ENCODE measurements at places on chromosomes 11 and 22.

- no peak for DNase-seq
Observed at GRCh38 chr11:46916286-46917108, 1.9 kb downstream of the LRP4 start.

DNA sequence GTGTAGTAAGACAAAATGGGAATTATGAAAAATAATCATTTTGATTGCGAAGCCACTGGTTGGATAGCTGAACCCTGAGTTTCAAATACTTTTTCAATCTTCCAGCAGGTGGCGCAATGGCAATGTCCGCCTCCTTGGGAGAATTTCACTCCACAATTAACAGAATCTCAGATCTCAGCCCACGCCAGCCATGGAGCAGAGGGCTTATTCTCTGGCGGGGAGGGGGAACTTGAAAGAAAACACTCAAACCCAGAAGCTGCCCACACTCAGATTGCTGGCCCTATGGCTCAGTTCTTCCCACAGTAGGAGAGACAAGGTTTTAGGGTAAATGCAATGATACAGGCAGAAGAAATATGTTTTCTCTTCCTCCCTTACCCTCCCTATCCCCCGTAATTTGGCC lies 38.7 kb upstream of the RCN1 start:
- no peak for DNase-seq

GRCh38 chr11:94184846-94185245 lies 56.2 kb downstream of the PANX1 start:
- DNase-seq = no peak

DNA sequence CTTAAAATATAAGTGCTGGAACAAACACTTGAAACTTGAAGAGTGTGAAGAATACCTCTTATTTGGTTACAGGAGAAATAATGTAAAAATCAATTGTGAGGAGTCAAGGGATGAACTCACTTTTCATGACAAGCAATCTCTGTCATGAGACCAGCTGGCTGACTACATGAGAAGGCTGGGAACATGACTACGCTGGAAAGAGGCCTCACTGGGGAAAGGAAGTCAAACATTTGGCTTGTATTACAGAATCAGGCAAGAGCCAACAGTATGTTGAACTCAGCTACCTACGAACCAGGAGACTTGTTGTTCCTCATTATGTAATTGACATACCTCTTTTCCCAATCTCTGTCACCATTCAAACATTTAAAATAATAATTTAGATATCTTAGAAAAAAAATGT lies 14.4 kb downstream of the DCDC1 start:
- DNase-seq = no peak

DNA sequence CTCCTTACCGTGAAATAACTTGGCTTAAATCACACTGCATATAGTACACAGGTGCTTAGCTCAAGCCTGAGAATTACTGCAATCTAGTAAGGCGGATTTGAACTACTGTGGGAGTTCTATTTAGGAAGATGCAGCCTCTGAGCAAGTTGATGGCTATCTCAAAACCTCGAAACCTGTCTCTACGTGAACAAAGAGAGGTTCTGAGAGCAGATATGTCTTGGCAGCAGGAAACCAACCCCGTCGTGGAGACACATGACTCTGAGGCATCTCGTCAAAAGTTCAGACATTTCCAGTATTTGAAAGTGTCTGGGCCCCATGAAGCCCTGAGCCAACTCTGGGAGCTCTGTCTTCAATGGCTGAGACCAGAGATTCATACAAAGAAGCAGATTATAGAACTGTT lies 5.9 kb downstream of the ZNF215 start:
- no peak for DNase-seq

DNA sequence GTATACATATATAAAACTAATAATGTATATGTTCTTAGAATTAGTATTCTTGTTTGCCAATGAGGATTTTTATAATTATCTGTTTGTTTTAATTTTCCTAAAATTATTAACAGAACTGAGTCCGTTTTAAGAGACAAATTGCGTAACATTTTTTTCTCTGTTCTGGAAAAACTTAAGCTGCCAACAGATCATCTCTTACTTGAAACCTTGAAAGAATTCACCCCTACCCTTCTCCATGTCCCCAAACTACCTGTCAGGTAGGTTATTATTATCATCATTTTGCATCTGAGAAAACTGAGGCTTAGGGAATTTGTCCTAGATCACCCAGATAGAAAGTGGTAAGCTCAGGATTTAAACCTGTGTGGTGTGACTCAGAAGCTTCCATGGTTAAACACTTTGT lies 14.7 kb downstream of the SLC5A4 start:
- DNase-seq = no peak

DNA sequence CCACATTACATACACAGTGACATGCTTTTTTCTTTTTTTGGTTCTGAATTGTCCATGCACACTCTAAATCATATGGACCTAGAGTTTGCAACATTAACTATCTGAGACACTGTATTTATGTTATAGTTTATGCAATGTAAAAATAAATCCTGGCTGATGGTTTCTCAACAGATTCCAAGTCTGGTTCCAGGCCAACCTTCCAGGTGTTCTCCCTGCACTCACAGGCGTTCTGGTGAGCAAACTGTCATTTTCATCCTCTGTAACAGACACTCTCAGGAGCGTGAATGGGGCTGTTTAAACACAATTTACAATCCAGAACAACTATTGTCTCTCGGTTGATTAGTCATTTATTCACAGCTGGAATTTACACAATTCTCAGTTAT lies 36.5 kb upstream of the ANKK1 start:
- no peak for DNase-seq

GRCh38 chr11:92811341-92811740 lies 158.1 kb upstream of the MTNR1B start:
- DNase-seq = no peak

- no peak for DNase-seq
Observed at GRCh38 chr22:45242778-45243191, 2.1 kb upstream of the KIAA0930 start.

GRCh38 chr11:100647861-100648260 lies 39.2 kb upstream of the ARHGAP42 start:
- no peak for DNase-seq

DNA sequence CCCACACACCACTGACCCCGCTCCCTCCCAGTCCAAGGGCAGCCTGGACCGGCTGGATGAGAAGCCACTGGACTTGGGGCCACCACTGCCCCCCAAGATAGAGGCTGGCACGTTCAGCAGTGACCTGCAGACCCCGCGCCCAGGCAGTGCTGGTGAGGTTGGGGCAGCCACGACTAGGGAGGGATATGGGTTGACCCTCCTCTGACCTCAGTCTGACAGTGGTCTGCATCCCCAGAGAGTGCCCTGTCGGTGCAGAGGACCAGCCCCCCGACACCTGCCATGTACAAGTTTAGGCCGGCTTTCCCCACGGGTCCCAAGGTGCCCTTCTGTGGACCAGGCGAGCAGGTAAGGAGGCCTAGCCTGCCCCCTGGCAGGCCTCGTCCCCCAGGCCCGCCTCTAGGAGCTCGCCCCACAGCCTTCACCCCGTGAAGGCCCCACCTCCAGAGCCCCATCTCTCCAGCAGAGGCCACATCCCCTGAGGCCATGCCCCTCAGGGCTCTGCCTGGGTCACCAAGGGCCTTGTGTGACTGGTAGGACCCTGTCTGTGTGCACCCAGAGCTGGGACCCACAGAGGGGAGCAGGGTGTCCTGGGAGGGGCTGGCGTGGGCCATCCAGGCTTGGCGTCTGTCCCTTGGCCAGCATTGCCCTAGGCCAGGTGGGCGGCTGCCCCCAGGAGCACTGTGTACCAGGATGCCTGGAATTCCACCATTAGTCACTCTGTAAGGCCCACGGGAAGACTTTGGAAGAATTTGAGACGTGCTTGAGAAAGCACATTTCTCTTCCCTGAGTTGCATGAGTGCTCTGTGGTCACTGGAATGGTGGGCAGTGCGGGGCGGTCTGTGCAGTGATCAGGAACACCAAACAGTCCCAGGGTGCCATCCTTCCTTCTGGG lies 9.4 kb downstream of the CCDC188 start:
- DNase-seq = no peak

DNA sequence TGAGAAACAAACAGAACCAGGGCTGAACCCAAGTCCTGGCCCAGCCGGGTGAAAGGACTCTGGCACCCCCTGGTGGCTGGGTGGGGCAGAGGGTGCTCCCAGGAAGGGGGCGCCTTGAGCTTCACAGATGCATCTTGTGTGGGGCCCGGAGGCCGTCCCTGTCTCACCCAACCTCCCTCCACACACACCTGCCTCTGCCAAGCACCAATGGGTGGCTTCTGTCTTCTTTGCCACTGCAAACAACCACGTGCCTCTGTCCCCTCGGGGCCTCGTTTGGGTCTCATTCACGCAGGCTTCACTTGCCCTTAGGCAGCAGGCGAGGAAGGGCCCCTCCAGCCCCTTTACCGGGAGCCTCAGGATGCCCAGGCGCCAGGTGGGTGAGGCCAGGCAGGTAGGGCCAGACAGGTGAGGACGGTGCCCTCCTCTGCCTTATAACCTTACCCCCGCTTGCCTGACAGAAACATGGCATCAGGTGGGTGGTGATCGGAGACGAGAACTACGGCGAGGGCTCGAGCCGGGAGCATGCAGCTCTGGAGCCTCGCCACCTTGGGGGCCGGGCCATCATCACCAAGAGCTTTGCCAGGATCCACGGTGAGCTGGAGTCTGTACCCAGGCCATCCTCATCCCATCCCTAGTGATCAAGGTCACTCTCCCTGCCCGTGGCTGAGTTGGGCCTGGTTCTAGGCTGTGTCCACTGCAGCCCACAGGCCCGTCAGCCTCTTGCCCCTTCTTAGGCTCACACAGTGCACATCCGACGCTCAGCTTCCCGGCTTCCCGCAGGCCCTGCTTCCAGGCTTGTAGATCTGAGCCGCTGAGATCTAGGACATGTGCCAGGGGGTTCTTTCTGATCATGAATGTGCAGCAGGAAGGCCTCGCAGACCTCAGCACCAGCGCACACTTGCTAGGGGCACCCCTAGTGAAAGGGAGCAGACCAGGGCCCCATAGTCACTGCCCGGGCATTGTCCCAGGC lies 17.2 kb downstream of the POLR3H start:
- DNase-seq = no peak

DNA sequence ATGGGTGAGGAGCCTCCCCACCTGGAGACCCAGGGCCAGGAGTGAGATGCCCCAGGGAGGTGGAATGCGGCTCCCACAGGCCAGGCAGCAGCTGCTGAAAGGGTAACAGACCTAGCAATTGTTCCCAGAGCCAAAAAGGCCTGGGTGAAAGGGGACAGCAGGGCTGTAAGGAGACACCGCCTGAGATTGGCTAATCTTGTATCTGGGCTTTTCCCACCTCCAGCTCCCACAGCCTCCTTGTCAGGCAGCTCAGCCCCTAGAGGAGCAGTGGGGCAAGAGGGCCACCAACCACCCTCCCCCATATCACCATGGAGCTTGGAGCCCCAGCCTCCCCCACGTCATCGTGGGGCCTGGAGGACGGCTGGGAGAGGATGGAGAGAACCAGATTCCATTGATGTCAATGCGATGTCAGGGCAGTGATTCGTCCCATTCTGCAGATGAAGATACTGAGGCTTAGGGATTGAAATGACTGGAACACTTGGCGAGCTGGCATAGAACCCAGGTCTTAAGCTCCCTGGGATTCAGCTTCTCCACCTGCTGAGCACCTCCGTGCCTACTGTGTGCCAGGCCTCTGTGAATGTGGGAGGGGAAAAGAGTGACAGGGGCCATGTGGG lies 2.9 kb upstream of the MGAT3 start:
- no peak for DNase-seq

DNA sequence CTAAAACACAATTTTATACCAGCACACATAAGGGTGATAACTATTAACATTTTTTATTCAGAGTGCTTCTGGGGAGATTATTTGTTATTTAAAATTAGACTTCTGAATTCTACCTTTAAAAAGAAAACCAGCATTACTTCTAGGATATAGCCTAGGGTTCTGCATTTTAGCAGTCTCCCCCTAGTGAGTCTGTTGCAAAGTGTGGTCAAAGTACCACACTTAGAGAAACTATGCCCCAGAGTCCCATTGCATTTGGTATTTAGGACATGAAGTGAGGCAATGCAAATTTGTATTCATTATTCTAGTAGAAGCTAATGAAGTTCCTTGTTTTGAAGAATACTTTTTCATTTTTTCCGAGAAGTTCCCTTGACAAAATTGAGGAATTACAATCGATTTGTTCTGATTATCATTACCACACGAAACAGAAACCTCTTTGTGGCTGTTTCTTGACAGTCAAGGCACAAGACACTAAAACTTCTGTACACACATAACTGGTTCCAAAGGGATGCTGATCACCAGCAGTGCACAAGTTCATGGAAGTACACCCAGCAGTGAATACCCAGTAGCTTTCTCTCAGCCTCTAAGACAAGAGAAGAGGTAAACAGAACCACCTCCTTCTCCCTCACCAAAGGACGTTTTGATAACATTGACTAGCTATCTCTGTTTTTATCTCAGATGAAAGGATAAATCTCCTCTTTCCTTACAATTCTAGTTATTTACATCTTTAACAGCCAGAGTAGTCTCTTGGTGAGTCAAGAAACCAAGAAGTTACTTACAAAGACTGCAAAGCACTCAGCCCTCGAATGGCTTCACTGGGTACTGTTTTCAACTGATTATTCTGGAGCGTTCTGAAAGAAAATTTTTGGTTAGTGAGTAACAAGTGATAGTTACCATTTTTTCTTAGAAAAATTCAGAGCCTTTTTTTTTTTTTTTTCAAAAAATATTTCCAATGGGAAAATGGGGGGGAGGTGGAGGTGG lies 27.6 kb upstream of the CCDC34 start:
- DNase-seq = no peak

Data from GF-D8 (cell line).